ENCODE measurements at places on chromosomes 3 and 15.

DNA sequence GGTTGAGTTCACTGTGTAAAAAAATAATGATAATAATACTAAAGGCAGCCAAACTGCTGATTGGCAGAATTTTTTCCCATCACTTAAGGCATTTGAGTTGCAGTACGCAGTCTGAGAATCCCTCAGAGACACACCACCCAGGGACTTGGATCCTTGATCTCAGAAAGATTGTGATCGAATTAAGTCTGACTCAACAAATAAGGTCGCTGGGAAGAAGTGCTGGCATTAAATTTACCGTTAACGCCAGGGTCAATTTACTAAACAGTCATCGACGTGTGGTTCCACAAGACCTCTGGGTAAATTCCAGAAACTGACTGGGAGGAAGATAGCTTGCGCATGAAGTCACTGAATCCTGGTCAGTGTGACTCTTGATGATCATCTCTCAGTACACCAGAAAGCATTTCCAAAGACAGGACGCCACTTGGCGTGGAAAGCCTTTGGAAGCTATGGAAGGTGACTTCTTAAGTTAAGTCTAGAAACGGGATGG lies 48.3 kb upstream of the CGNL1 start:
- no peak for DNase-seq

DNA sequence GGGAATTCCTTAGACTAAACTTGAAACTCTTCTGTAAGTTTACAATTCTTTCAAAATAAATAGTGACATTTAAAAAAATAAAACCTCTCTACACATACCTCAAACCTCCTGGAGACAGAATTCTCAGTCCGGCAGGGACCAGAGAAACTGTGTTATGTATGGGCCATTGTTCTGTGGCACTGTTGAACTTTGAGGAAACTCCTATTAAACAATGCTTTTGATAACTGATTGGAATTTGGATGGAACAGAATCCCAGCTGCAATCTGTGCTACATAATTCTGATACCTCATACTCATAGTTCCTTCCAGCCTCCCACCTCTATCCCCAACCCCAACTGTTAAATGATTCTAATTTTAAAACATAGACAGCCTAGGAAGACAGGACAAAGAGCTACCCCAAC lies 85.0 kb downstream of the TM4SF4 start:
- DNase-seq, result no peak

GRCh38 chr3:94799420-94800060 lies 736.7 kb downstream of the NSUN3 start:
- DNase-seq, result no peak

- DNase-seq, result no peak
Observed at GRCh38 chr15:61151791-61152190, 77.3 kb downstream of the RORA start.

GRCh38 chr15:85956532-85957275 lies 123.0 kb upstream of the AGBL1 start:
- DNase-seq, result no peak

GRCh38 chr3:197545571-197545970 lies 10.2 kb downstream of the BDH1 start:
- DNase-seq, result no peak

DNA sequence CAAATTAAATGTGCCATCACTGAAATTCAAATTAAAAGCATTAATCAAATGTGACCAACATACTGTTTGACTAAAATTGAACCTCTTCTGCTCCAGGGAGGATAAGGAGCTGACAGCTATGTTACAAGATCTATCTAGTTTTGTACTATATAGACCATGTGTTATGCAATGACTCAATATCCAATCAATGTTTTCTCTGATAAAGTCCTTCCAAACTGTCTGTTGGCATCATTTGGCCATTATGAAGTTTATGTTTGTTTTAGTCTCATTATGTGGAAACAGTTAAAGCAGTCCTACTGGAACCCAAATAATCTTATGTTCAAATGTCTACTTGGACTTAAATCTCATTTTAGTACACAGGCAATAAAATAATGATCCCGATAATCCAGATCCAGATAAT lies 267.0 kb upstream of the THBS1 start:
- DNase-seq, result no peak

- no peak for DNase-seq
Observed at GRCh38 chr3:179603831-179604230, 607 bp downstream of the MRPL47 start.

GRCh38 chr15:56086566-56086965 lies 93.2 kb upstream of the NEDD4 start:
- DNase-seq, result no peak

- no peak for DNase-seq
Observed at GRCh38 chr3:37909067-37909911, 47.6 kb downstream of the CTDSPL start.

DNA sequence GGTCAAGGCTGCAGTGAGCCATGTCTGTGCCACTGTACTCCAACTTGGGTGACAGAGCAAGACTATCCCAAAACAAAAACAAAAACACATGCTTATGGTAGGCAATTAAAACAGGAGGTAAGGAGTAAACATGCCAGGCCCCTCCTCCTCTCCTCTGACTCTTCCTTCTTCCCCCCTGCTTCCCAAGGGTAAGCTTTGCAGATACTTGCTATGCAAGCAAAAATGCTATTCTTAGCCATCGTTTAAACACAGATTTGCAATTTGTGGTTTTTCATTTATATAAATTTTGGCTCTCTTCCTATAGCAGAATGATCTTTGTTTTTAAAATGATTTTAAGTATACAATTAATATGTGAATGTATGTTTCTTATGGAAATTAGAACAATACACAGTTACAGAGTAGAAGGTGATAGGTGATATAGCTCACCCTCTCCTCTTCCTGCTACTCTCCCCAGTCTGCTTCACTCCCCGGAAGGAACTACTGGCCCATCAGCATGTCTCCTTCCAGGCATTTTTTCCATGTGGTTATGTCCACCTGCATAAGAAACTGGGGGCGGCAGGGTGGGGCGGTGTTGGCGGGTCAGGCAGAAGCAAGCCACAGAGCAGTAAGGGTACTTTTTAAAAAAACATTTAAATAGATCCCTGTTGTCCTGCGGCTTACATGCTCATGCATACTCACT lies 42.1 kb downstream of the IGF1R start:
- DNase-seq, result no peak

DNA sequence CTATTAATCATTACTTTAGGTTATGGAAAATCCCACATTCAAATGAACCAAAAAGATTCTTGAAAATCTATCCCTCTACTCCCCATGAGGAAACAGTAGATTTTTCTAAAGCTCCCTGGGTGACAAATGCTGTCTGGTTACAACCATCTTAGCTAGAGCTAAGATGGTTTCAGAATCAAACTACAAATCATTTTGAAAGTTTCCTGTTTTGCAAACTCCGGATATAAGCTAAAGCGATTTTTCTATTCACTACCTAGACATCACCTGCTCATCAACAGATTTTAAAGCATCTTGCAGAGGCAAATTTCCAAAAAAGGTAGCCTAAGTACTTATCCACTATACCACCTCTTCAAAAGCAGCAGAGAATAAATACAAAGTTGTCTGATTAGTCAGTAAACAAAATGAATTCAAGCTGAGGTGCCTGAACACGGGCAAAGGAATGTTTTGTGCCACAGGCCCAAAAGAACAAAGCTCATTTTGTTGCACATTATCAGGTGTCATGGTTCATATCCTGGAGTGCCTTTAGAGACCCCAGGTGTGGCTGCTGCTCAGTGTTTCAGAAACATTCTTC lies 204.9 kb downstream of the TNIK start:
- DNase-seq, result no peak

DNA sequence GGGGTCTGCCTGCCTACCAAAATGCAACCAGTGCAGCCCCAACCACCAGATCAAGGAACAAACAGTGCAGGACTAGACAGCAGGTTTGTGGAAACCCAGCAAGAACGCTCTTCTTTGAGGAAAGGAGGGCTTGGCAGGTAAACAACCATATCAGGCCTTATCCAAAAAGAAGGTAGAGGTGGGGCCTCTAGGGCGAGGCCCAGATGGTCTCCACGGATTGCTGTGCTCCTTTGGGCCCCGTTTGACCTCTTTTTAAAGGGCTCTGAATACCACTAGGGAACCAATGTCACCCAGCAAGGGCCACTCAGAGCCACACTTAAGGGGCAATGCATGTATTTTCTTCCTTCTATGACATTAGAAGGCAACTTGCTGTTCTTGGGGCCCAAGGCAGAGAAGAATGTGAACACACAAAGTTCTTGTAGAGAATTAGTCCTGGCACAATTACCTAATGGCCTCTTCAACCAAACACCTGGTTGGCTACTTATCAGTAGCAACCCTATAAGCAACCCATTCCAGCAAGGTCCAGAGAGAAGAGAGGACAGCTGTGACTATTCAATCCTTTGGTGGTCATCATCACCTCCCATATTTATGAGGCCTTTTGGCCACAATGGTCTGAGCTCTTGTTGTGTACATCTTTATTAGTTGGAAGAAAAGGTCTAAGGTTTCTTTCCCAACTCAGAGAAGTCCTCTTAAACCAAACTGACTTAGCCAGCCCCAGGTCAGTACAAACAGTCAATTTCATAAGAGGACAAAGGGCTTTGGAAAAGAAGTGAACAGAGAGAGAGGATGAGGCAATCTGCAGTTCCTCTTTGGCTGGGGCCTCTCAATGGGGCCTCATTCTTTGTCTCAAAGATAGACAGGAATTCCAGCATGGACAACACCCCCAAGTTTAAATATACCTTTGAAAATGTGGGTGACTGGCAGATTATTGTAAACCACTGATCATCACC lies 36.0 kb downstream of the FOXP1 start:
- no peak for DNase-seq

- DNase-seq, result no peak
Observed at GRCh38 chr3:128549283-128550112, 56.5 kb upstream of the GATA2 start.

DNA sequence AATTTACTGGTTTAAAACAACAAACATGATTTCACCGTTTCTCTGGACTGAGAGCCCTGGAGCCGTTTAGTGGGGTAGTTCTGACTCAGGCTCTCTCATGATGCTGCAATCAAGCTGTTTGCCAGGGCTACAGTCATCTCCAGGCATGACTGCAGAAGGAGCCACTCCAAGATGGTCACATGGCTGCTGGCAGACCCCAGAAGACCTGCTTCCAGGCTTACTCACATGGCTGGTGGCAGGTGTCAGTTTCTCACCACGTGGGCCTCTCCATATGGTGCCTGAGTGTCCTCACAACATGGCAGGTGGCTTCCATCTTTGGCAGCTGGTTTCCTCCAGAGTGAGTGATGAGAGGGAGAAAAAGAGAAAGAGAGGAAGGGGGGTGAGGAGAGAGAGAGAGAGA lies 378.3 kb upstream of the RGMA start:
- no peak for DNase-seq

DNA sequence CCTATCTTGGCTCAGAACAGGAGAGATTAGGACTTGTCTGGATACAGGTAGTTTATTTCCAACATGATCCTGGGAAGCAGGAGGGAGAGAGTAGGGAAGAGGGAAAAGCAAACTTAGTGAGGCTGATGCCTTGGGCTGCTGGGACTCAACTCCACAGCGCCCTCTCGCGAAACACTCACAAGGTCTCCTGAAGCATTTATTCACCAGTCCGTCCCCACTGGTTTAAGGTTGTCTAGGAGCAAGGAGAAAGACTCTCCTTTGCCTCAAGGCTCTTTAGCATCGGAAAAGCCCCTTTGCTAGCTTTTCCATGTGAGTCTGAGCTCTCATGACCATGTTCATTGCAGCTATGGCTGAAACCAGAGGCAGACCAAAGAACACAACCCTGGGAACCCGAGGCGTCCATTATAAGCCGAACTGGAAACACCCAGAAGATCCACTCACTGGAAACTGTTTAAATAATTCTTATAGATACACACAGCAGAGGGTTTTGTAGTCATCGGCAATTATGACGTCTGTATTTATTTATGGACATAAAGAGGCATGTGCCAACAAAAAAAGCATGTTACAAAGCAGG lies 244.5 kb downstream of the CD47 start:
- DNase-seq, result peak; percentile 40

DNA sequence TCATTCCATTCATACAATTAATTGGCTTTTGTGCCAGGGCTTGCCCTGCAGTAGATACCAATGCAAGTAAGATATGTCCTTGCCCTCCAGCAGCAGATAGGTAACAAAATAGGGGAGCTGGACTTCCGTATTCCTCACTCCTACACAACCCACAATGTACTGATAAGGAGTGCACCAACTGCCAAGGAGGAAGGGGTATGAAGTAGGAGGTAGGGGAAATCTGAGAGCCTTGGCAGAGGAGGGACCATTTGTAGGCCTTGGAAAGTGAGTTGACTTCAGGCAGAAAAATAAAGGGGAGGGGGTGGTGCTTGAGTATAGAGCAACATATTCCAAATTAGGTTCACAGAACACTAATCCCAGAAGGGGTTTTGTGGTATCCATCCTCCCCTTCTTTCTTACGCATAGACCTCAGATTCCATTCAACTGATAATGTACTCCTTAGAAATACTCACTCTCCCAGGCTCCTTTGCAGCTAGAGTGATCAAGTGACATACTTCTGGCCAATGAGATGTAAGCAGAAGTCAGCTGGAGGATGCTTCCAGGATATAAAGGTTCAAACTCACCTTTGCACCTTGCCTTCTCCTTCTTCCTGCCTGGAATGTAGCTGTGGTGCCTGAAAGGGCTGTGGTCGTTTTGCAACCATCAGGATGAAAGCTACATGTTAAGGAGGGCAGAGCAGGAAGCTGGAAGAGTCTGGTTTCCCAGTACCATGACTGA lies 127.1 kb upstream of the SMAD3 start:
- no peak for DNase-seq

DNA sequence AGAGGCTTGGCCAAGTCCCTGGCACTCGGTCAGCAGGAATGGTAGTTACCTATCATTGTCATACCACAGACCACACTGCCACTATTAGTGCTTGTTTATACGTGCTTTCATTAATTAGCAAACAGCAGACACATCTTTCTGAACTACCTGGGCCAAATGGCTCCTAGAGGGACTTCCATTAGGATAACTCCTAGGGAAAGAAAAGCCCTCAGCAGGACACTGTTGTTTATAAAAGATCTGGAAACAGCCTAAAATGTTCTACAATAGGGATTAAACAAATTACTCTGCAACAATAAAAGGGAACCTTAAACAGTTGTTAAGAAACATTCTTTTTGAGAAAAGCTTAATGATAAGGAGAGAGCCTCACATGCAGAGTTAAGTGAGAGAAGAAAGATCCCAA lies 38.5 kb downstream of the ARHGEF3 start:
- no peak for DNase-seq

GRCh38 chr15:80581976-80582375 lies 113.1 kb upstream of the ABHD17C start:
- DNase-seq, result no peak

- no peak for DNase-seq
Observed at GRCh38 chr15:31269816-31270575, 56.6 kb upstream of the KLF13 start.

Measured in CD4-positive, CD25-positive, alpha-beta regulatory T cell (primary cell).